Glutamatergic neuron (in vitro differentiated cells): ENCODE measurements at places on chromosomes 2 and 18. TPM values are rescaled to one million over a fixed set of nuclear protein-coding genes. Genes with fewer than 3 reads are reported as not detected.

DNA sequence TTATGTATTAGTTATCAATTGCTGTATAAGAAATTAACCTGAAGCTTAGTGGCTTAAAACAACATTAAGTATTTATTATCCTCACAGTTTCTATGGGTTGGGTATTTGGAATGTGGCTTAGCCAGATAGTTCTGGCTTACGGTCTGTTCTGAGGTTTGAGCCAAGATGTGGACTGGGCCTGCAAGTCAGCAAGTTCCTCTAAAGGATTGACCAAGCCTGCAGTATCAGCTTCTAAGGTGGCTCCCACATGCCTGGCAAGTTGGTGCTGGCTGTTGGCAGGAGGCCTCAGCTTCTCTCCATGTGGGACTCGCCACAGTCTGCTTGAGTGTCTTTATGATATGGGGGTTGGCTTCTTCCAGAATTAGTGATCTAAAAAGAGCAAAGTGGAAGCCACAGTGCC lies 45.0 kb upstream of the TCF4 start:
- H3K27ac ChIP-seq, result no peak overlapping the region
- no peak for DNase-seq
- no peaks in the 10 kb centered on the region for H3K4me1 ChIP-seq
- H3K4me3 ChIP-seq, result no peak overlapping the region
- H3K36me3 ChIP-seq, result no peaks in the 10 kb centered on the region

DNA sequence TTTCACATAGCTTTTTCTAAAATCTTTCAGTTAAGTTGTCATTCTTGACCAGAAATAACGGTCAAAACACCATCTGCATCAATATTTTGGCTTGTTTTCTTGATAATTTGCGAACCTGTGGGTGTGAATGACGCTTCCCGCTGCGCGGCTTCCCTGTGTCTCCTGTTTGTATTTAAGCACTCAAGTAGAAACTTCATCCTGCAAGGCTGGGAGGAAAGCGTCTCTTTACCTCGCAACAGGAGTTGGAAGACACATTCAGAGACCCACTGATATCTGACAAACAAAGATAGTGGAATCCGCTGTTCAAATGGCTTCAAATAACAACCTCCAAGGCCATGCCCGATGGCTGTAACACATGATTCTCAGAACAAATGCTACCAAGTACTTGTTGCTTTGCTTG lies 704.9 kb downstream of the DCDC2C start:
- H3K27ac ChIP-seq, result no peak overlapping the region
- peaks cover 5% of the 10 kb centered on the region for H3K4me1 ChIP-seq
- no peaks in the 10 kb centered on the region for H3K36me3 ChIP-seq

SNORC gene
- 2.4 TPM for total RNA-seq

- no peak overlapping the region for H3K4me3 ChIP-seq
- peaks cover 12% of the 10 kb centered on the region for H3K36me3 ChIP-seq
- no peak overlapping the region for H3K27ac ChIP-seq
Measured at GRCh38 chr18:36302676-36303075, 5.2 kb downstream of the FHOD3 start.

SLC4A5 gene
- 8.2 TPM for total RNA-seq

INPP4A gene
- total RNA-seq, result 54.5 TPM

RND3 gene
- 49.0 TPM for total RNA-seq

MOCOS gene
- total RNA-seq, result 1.3 TPM

ZC3H8 gene
- 13.1 TPM for total RNA-seq
